Hair follicle dermal papilla cell (primary cell): ENCODE measurements at places on chromosomes 1 and 21. TPM values are rescaled to one million over a fixed set of nuclear protein-coding genes. Genes with fewer than 3 reads are reported as not detected.

The NDUFS5 gene
- total RNA-seq = 131 and 228 TPM in 2 replicates

The RGS16 gene
- total RNA-seq = 1.1 and 2.3 TPM in 2 replicates

The KCNH1 gene
- 5.8 and 6.3 TPM in 2 replicates for total RNA-seq

The CD48 gene
- not detected in 2 replicates for total RNA-seq

The ATP6V1G3 gene
- not detected in 2 replicates for total RNA-seq

The MUL1 gene
- total RNA-seq = 36.8 and 37.9 TPM in 2 replicates
